Nephron progenitor cell (in vitro differentiated cells): ENCODE measurements at places on chromosomes 5 and 9.

- peak; percentile 67 for DNase-seq
Measured at GRCh38 chr9:129664746-129665388, 580 bp upstream of the PRRX2 start.

- DNase-seq = no peak
Measured at GRCh38 chr5:133246376-133247150, 194.8 kb downstream of the HSPA4 start.

DNA sequence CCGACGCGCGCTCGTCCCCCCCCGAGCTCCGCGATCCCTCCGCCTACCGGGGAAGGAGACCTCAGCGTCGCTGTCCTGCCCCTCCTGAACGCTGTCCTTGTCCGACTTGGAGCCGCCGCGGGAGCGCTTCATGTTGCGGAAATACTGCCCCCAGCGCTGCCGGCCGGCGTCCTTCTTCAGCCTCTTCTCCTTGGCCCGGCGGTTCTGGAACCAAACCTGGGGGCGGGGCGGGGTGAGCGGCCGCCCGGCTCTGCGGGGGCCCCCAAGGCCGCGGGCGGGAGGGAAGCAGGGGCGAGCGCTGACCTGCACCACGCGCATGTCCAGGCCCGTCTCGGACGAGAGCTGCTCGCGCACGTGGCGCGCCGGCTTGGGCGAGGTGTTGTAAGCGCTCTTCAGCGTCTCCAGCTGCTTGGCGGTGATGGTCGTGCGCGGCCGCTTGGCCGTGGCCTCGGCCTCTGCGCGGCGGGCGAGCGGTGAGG lies 6.3 kb downstream of the LHX3 start:
- DNase-seq = peak; percentile 56

DNA sequence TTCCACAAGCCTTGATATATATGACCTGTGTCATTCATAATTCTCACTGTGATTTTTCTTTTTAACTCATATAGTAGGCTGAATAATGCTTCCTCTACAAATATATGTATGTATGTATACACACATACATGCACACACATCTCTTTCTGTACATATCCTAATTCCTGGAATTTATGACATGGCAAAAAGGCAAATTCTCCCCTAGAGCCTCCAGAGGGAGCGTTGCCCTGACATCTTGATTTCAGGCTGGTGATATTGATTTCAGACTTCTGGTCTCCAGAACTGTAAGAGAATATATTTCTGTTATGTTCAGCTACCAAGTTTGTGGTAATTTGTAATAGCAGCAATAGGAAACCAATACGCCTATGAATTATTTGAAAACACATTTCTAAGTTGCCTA lies 166.6 kb upstream of the GAS1 start:
- DNase-seq = no peak

GRCh38 chr5:128539038-128539429 lies 989 bp upstream of the FBN2 start:
- DNase-seq = no peak

DNA sequence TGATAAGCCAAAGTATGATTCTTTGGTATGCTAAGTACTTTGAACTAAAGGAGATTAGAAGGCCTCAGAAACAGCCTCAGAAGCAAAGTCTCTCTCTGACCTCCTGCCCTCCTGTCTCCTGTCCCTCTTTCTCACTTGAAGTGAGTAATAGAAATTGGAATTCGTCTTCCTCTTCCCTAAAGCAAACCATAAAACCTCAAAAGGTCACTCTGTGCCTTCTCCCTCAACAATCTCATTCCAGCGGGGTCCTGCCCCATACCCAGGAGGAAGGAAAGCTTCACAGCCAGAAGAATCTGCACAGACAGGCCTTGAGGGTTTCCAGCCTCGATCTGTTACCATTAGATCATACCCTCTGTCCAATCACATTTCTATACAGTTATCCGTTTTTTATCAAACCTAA lies 87.8 kb downstream of the HAPLN1 start:
- DNase-seq = no peak

- DNase-seq = no peak
Measured at GRCh38 chr9:127634021-127634420, 21.9 kb downstream of the STXBP1 start.

- DNase-seq = no peak
Measured at GRCh38 chr9:94656200-94656599, 16.9 kb upstream of the FBP1 start.

GRCh38 chr5:133298447-133298846 lies 246.6 kb downstream of the HSPA4 start:
- no peak for DNase-seq

DNA sequence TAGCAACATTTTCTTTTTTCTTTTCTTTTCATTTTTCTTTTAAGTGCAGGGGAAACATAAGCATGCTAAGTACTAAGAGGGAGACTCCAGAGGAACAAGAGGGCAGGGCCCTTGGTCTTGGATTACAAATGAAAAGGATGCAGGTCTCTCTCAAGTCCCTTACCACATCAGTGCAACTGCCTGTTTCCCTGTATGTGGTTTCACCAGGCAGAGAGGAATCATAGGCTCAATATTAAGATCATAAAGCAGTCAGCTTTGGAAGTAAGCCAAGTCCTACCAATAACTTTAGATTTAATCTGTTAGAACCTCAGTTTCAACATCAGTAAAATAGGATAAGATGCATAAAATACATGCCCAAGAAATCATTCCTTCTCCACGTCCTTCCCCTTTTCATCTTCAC lies 422.7 kb upstream of the PAPPA start:
- DNase-seq = no peak

DNA sequence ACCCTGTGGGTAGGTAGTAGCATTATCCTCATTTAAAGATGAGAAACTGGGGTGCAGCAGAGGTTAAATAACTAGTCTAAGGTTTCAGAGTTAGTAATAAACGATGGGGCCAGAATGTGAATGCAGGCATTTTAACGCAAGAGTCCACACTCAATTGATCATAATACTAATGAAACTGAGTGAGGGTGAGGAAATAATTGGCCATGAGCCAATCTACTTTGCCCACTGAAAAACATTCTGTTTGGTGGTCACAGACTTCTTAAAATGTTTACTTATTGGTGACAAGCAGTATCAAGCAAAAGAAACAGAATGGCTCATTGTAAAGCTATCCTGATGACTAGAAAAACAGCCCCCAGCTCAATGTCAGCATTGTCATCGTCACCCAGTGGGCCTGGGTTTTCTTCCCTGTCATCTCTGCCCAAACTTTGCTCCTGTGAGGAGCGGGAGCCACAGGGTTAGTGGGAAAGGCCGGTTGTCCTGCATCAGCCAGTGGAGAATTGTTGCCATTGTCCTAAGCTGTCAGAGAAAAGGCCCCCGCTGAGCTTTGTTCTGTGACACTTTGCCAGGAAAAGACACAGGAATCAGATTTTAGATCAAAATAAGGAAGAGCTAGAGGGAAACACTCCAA lies 77.3 kb upstream of the MAN2A1 start:
- DNase-seq = no peak

DNA sequence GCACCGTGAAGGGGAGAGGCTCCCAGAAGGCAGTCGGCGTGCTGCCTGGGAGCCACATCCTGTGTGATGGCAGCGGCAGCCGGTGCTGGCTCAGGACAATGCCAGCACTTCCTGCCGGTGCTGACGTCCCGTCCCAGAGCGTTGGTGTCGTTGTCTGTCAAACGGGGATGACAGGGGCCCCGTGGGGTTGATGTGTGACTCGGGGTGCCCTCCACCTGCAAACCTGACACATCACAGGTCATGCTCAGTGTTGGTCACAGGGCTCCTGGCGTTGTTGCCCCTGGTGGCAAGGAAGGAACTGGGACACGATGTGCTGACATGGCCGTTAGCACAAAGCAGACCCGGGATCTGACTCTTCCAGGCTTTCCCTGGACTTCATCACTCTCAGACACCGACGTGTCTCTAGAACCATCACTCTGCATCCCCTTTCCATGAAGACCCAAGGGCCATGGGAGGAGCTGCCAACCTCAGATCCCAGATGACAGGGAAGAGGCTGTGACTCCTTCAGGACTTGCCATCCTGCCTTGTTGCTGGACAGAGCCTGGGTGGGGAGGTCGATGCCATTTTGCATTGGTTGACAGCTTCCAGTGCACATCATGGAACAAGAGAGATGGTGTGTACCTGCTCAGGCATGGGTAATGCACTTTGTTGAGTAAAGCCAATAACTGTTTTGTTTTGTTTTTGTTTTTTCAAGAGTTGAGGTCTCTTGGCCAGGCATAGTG lies 21.5 kb downstream of the PLPP7 start:
- DNase-seq = no peak

GRCh38 chr9:38294220-38294960 lies 98.1 kb upstream of the ALDH1B1 start:
- no peak for DNase-seq

DNA sequence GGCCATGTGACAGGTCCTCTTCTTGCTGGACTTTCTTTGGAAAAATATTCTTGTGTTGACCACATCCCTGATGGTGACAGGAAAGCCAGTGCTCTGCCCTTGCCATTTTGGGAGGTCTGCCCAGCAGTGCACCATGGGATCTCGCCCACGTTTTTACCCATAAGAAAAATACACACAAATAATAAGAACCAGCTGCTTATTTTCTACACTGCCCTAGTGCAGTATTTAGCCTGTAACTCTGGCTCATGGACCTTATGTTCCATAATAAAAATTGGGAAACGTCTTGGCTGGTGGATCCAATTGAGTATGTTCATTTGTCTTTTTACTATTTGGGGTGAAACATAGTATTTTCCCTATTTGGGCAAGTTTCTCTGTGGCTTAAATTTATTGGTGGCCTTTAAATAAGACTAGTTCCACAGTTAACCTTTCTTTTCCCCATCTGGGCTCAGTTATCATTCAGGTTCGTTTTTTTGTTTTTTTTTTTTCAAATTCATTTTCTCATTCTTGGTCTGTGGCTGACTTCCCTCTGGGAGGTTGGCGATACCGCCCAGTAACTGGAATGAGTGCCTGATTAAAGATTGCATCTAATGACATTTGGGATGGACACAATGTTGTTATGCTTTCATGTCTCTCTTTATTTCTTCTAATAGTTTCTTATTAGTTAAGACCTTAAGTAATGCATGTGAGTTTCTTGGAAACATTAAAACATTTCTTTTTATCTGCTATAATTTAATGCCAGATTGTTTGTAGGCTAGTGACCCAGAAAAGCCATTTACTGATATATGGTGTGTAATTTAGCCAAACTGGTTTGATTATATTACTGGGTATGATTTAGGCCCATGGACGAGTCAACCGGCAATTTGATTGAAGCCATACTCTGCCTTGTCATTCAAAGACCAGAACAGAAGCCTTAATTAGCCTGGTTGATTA lies 163.7 kb downstream of the FGF10 start:
- no peak for DNase-seq

- no peak for DNase-seq
Measured at GRCh38 chr5:31617867-31618266, 21.1 kb upstream of the PDZD2 start.

- DNase-seq = no peak
Measured at GRCh38 chr9:107547772-107548297, 58.3 kb upstream of the KLF4 start.

DNA sequence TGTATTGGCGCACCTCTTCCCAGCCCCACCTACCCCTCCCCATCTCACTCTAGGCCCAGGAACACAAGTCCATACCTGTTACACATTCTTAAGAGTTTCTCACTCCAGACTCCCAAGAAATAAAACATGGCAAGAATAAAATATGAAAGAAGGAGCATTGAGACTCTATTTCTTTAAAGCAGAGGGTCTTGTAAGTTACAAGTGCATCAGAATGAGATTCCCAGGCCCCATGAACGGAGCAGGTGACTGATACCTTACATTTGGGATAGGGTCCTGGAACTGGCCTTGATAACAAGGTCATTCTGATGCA lies 5.7 kb downstream of the EGR1 start:
- DNase-seq = no peak

- no peak for DNase-seq
Measured at GRCh38 chr5:6201631-6202030, 176.7 kb downstream of the MED10 start.

GRCh38 chr5:40774623-40775022 lies 18.9 kb upstream of the TTC33 start:
- DNase-seq = no peak

- DNase-seq = no peak
Measured at GRCh38 chr5:25119650-25120049, 474.9 kb upstream of the CDH10 start.

GRCh38 chr9:93093127-93093876 lies 2.7 kb upstream of the CARD19 start:
- no peak for DNase-seq

- no peak for DNase-seq
Measured at GRCh38 chr9:93422977-93423616, 28.4 kb upstream of the FAM120A start.

DNA sequence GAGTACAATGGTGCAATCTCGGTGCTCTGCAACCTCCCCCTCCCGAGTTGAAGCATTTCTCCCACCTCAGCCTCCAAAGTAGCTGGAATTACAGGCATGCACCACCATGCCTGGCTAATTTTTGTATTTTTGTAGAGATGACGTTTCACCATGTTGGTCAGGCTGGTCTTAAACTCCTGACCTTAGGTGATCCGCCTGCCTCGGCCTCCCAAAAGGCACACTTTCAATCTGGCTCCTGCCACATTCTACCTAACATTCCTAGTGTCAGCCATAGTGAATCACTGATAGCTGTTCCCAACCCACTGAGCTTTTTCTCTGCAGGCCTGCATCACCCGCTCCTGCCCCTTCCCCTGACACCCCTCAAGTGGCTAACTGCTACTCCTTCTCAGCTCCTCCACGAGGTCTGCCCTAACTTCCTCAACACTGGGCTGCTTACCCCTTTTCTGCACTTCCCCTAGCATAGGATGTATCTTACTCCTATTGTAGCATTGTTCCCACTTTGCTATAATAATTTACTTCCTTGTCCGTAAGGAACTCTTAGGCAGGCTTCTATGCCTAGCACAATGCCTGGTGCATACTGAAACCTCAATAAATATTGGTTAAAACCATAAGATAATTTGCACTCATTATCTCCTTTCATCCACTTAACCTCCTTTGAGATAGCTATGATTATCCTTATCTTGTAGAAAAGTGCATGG lies 42.0 kb upstream of the LIFR start:
- DNase-seq = no peak

GRCh38 chr9:3027210-3027609 lies 183.3 kb upstream of the PUM3 start:
- no peak for DNase-seq

- no peak for DNase-seq
Measured at GRCh38 chr5:128667152-128667551, 129.1 kb upstream of the FBN2 start.

DNA sequence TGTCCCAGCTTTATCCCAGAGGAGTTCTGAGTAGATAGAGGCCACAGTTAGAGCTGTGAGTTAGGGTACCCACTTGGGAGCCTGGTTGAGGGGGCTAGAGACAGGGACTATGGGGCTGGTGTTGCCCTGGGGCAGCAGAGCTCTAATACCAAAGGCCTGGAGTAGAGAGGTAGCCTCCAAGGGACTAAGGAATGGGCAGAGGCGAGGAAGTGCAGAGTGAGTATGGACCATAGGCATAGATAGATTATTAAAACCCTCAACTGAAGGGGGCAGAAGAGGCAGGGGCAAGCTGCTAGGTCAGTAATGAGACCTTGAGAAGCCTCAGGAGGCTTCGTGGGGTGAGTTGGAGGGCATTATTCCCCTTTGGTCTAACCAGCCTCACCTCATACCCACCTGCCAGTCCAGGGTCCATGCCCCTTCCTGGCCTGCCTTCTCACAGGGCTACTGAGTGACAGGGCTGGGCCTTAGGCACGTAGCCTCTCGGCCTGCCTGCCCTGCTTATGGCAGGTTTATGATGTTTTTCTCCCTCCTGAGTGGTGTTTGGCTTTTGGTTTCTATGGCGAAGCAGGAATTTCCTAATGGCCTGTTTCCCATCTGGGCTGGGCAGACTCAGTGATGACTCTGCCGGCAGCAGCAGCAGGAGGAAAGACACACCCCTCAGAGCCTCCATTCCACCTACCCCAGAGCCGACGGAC lies 8.0 kb downstream of the PDLIM4 start:
- peak; percentile 51 for DNase-seq

- DNase-seq = no peak
Measured at GRCh38 chr9:6014670-6015270, 654 bp downstream of the RANBP6 start.
